T-helper 1 cell (primary cell): ENCODE measurements at places on chromosomes 12 and 14.

DNA sequence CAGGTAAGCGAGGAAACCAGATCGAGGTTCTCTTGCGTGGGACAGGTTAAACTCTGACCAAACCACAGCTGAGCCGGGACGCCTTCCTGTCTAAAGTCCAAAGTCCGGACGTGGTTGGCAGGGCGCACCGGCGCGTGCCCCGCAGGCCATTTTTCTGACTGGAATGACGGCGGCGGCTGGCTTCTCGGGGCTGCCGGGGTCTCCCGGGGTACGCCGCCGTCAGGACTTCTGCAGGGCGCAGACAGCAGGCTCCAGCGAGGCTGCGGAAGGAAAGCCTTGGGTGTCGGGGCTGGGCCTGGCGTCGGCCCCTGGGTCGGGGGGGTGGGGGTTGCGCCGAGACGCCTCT lies 32.8 kb downstream of the MIA2 start:
- DNase-seq = peak; percentile 13

GRCh38 chr14:51419685-51420084 lies 179.6 kb downstream of the TMX1 start:
- peak; percentile 74 for DNase-seq

- no peak for DNase-seq
Measured at GRCh38 chr12:130954544-130954831, 781 bp downstream of the ADGRD1 start.

GRCh38 chr14:22296722-22297121 lies 292.3 kb downstream of the DAD1 start:
- no peak for DNase-seq

DNA sequence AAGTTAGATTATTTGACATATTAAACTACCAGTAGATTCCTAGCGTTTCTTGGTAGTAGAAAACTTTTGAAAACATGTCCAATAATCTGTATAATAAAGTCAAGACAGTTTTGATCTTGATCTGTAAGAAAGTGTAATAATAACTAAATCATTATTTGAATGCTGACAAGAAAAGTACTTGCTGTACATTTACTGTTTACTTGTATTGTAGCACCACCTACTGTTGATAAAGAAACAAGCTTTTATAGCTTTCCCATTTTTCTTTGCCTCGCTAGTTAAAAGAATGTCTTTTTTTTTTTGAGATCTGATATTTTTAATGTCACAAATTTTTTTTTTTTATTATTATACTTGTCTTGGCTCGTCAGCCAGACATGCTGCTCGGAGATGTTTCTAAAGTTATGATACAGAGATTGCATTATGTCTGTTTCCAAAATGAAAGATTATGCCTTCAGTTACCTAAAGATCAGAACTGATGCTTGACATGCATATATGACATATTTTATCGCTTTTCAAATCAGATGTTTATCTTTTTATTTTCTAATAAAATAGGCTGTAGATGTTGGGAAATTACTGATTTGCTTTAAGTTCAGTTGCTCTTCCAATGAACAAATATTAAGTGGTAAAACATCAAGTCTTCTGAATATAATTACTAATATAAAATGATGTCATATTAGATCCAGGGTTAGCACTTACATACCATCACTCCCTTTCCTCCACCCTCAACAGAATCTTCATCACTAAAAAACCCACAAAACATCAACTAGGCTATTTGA lies 140.5 kb downstream of the AKAP6 start:
- DNase-seq = no peak

DNA sequence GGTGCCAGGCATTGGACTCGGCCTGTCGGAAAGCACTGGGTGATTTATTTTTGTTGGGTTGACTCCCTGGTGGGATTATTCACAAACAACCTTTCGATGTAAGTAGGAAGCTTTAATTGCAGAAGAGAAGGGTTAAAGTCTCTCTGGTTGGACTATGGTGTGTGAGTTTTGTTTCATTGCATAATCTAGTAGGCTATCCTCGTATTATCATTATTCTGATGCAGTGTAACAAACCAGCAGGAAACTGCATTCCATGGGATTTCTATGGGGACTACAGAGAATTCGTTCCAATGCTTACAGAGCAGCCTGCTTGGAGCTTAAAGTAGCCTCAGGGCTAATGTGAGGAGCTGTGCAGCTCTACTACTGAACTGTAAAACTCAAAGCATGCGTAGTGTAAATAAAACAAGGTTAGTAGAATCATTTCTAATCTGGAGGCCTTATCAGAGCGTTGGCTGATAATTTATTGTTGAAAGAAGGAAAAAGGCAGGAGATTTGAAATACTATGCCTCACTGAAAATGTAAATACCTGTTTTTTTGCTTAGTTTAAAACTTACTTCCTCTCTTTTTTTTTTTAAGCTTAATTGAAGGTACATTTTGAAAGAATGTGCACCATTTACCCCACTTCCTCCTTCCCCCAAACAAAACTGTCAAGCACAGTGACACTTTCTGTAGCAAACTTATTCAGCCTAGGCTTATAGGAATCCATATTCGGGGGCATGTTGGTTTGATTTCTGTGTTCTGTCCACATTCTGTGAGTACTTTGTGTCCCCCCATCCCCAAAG lies 226.7 kb downstream of the NPAS3 start:
- no peak for DNase-seq

DNA sequence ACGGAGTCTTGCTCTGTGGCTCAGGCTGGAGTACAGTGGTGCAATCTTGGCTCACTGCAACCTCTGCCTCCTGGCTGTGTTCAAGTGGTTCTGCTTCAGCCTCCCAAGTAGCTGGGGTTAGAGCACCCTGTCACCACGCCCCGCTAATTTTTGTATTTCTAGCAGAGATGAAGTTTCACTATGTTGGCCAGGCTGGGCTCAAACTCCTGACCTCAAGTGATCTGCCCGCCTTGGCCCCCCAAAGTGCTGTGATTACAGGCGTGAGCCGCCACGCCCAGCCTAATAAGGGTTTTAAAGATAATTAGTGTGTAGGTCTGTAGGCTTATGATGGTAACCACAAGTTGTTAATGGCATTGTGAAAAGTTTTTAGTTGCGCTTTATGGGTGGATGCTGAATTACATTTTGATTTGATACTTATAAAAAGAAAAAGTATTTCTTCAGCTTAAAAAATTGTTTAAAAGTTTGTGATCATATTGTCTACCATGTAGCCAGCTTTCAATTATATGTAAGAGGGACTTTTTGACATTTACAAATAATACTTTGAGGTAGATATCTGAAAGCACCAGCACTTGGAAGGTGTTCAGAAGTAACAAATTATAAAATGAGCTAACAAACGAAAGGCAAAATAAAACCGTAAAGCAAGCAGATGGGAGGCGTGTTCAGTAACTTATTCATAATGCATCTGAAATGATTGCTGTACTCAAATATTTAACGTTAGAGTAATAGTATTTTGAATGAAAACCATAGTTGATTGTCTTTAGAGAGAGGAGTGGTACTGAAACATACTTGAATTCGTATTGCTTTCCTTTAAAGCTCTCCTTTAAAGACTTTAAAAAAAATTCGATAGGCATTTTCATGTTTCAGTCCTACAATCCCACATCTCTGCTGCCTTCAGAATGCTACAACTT lies 37.1 kb downstream of the MDM2 start:
- DNase-seq = no peak

GRCh38 chr14:38808734-38809455 lies 294.1 kb downstream of the SEC23A start:
- no peak for DNase-seq

- no peak for DNase-seq
Measured at GRCh38 chr12:26112703-26113147, 12.1 kb downstream of the BHLHE41 start.

DNA sequence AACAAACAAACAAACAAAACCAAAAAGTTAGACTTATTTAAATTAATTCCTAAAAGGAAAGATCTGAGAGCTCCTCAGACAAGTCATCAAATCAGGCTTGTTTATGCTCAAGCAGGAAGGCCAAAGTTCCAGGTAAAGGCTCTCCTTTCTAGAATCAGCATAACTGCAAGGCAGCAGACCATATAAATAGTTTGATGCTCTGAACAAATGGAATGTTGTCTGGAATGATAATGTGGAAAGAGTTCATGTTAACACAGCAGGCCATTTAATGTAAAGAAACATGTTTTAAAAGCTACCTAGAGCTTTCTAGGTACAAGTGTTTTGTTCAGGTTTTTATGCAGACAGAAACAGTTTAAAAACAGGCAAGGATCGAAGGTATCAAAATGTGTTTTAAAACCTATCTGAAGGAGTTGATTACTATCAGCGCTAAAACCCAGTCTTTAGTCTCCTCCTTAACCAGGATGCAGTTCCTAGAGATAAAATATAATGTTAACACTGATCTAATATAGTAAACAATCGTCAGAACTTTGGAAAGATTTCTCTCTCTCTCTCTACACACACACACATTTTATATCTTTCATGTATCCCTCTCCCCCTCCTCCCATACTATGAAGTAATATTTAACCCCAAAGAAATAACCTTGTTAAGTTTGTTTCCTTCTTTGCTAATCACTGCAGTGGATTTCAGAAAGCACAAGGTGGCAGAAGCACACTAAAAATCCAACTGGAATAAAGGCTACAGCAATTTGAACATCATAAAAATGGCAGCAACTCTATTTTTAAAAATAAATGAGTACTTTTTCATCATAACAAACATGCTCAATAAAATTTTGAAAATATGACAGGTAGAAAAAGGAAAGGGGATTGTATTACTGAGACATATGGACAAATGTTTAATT lies 135.5 kb downstream of the PAWR start:
- DNase-seq = no peak

DNA sequence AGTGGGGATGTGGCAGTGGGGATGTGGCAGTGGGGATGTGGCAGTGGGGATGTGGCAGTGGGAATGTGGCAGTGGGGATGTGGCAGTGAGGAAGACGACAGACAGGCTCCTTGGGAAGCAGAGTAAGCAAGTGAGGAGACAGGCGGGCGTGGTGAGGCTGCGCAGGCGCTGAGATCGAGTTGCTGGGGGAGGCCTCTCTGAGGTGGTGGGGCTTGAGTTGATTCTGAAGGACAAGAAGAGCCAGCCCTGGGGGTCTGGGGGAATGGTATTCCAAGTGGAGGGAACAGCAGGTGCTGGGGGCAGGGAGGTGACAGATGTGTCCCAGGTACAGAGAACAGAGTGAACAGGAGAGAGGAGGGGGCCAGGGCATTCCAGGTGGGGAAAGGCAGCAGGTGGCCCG lies 33.8 kb upstream of the TSPAN9 start:
- no peak for DNase-seq

- DNase-seq = no peak
Measured at GRCh38 chr12:46678426-46678825, 147.4 kb downstream of the SLC38A4 start.

DNA sequence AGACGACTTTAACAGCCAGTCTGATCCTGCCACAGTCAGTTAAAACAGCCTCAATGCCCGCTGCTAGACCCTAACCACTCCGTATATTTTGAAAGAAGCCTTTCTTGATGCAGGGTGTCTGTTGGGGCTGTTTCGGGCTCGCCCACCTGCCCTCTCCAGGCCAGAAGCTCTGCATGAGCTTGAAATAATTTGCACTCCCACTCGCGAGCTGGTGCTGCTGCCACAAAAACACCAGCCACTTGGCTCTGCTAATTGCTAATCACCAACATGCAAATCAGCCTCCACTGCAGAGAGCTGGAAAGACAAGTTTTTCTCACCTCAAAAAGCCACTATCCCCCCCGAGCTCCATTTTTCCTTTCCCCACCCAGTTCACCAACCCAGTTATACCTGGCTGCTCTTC lies 15.5 kb downstream of the BAZ2A start:
- DNase-seq = no peak

- DNase-seq = no peak
Measured at GRCh38 chr14:104855532-104856090, 9.5 kb upstream of the CEP170B start.

DNA sequence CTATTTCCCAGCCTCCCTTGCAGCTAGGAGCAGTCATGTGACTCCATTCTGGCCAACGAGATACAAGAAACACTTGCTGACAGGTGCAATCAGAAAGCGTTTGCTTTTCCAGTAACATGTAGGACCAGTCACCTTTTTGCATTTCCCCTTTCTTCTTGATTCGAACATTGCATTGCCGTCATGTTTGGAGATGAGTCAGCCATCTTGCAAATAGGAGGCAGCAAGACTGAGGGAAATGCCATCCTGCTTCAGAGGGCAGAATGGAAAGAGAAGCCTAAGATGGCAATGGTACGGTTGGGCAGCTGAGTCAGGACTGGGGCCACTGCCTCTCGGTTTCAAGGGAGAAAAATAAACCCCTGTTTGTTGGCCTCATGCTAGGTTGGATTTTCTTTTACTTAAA lies 34.5 kb upstream of the GPR132 start:
- no peak for DNase-seq

DNA sequence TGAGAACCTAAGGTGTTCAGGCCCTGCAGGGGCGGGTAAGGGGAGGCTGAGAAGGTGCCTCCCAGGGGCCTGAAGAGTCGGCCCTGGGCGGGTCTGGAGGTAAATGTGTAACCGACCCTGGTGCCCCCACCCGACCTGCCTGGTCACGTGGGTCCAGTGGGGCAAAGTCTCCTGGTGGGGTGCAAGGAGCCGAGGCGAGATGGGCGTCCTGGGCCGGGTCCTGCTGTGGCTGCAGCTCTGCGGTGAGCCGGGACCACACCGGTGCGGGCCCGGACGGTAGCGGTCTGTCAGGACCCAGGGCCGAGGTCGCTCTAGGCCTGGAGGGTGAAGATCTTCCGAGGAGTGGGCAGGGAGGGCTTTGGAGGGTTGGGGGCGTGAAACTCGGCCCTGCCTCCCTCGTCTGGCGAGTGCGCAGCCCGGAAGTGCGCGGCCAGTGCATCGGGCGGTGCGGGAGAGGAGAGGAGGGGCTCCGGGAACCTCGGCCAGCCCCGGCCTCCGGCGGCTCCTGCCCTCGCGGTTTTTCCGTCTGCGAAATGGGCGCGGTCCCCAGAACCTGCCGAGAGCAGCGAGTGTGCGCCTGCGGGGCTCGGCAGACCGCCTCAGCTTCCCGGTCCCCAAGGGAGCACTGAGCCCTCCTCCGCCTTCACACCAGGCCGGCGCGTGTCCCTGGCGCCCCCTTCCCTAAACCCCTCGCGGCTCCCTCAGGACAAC lies at the start of gene AMN:
AMN (plus strand) TSS at position 174 of the 711 bp plus-strand sequence; CDS start at position 200, 26 bp downstream.
- DNase-seq = no peak

DNA sequence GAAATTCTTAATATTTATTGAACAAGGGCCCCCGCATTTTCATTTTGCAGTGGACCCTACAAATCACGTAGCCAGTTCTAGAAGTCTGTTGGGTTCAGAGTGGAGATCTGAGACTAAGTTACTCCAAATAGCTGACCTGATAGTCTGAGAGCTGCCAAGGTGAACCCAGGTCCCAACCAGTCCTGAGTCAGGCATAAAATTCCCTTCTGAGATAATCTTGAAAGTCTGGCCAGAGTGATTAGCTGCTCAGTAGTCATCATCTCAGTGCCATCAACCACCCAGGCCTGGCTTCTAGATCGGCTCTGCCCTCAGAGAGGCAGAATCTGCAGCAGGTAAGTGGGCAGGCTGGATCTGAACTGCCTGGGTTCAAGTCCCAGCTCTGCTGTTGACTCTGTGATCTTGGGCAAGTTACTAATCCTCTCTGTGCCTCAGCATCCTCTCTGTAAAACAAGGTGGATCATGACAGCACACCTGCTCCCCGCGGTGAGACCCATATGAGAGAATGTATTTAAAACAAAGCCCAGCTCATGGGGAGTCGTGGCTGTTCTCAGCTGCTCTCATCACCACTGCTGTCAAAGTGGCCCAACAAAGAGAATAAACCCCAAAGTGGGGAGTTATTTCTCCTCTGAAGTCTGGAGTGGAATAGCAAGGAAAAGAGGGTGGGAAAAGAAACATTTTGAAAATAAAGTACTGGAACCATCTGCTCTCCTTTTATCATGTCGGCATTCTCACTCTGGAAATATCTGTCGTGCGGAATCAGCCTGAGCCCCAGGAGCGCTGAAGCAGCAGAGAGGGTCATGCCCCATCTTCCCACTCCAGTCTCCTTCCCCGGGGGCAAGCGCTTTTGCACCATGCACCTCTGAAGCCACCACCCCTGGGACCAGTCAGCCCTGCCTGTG lies 193.3 kb downstream of the DPF3 start:
- no peak for DNase-seq
